ENCODE measurements at places on chromosomes 12 and 14.

DNA sequence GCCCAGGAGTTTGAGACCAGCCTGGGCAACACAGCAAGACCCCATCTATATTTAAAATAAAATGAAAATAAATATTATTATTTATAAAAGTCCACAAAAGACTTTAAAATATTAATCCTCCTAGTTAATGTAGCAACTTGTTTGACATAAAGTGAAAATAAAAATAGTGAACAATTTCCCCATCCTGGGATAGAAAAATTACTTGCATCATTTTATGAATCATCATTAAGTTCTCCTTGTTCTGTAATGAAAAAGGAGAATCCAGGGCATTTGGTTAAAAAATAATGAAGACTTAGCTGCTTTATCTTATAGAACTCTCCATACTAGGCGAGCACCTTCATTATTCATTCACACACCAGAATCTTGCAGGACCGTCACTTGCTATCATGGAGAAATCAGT is 66.1 kb downstream of the ELK3 start:
- H3K4me1 ChIP-seq = peaks cover 28% of the 10 kb centered on the region
- H3K36me3 ChIP-seq = no peaks in the 10 kb centered on the region
- H3K27me3 ChIP-seq = no peaks in the 10 kb centered on the region
- H3K4me3 ChIP-seq = no peak overlapping the region

GRCh38 chr14:72808564-72808963 is 85.3 kb downstream of the DPF3 start:
- no peaks in the 10 kb centered on the region for H3K27me3 ChIP-seq
- H3K4me3 ChIP-seq = no peak overlapping the region
- H3K27ac ChIP-seq = no peak overlapping the region
- no peaks in the 10 kb centered on the region for H3K36me3 ChIP-seq
- no peak for DNase-seq

DNA sequence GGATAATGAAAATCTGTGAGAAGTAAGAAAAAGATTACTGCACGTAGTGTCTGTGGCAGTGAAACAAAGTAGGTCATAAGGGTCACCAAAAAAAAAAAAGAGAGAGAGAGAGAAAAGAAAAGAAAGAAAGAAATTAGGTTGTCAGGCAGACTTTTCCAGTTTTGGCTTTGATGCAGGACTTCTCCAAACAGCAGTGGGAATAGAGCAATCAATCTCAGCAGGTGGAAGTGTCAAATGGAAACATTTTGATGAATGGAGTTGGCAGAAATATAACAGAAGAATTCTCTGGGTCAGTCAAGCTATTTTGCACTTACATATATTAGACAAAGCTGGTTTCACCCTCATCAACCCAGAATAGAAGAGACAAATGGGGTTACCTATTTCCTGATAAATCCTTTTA is 745.8 kb downstream of the SLC6A15 start:
- no peak overlapping the region for H3K27ac ChIP-seq
- no peak overlapping the region for H3K4me3 ChIP-seq
- no peaks in the 10 kb centered on the region for H3K27me3 ChIP-seq
- no peaks in the 10 kb centered on the region for H3K36me3 ChIP-seq
- no peaks in the 10 kb centered on the region for H3K4me1 ChIP-seq
- no peak for DNase-seq

GRCh38 chr12:100075598-100075997 is 67.1 kb downstream of the BLTP3B start:
- no peak for DNase-seq
- H3K4me3 ChIP-seq = no peak overlapping the region
- H3K27ac ChIP-seq = no peak overlapping the region
- H3K36me3 ChIP-seq = peaks cover 17% of the 10 kb centered on the region
- H3K4me1 ChIP-seq = no peaks in the 10 kb centered on the region
- no peaks in the 10 kb centered on the region for H3K27me3 ChIP-seq

- H3K27me3 ChIP-seq = no peaks in the 10 kb centered on the region
- H3K4me1 ChIP-seq = no peaks in the 10 kb centered on the region
- H3K36me3 ChIP-seq = no peaks in the 10 kb centered on the region
- no peak overlapping the region for H3K27ac ChIP-seq
Observed at GRCh38 chr14:56759633-56760032, 50.6 kb downstream of the OTX2 start.

- H3K27ac ChIP-seq = no peak overlapping the region
- no peaks in the 10 kb centered on the region for H3K27me3 ChIP-seq
- H3K4me3 ChIP-seq = no peak overlapping the region
- H3K36me3 ChIP-seq = no peaks in the 10 kb centered on the region
- no peak for DNase-seq
Observed at GRCh38 chr12:107311682-107312081, 218.3 kb upstream of the CRY1 start.

GRCh38 chr12:39440781-39441180 is 2.1 kb downstream of the KIF21A start:
- no peaks in the 10 kb centered on the region for H3K36me3 ChIP-seq
- H3K4me1 ChIP-seq = no peaks in the 10 kb centered on the region
- H3K4me3 ChIP-seq = no peak overlapping the region
- DNase-seq = no peak
- no peak overlapping the region for H3K27ac ChIP-seq

- H3K36me3 ChIP-seq = no peaks in the 10 kb centered on the region
- no peaks in the 10 kb centered on the region for H3K27me3 ChIP-seq
- no peak overlapping the region for H3K4me3 ChIP-seq
Observed at GRCh38 chr14:90760078-90760444, 56.2 kb downstream of the TTC7B start.

GRCh38 chr14:71212093-71212492 is 304.8 kb downstream of the PCNX1 start:
- no peaks in the 10 kb centered on the region for H3K27me3 ChIP-seq
- no peak overlapping the region for H3K27ac ChIP-seq
- H3K4me1 ChIP-seq = no peaks in the 10 kb centered on the region
- H3K36me3 ChIP-seq = no peaks in the 10 kb centered on the region
- no peak for DNase-seq

DNA sequence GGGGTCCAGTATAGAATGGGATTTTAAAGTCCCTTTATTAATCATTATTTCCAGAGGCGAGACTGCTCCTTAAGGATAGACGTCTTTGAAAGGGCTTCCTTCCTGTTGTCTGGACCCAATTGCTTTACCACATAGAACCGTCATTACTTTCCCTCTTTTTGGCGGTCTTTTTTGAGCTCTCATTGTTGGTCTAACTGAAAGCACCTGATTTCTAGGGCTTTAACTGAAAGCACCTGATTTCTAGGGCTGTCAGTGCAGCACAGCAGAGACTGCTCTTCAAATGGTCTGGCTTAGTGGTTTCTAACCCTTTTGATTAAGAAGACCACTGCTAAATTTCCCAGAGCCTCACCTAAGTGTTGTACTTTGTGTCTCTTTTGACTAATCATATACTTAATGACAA is 95.8 kb downstream of the PRKCH start:
- H3K4me3 ChIP-seq = no peak overlapping the region
- peaks cover 3% of the 10 kb centered on the region for H3K4me1 ChIP-seq
- H3K27ac ChIP-seq = no peak overlapping the region
- DNase-seq = no peak
- no peaks in the 10 kb centered on the region for H3K36me3 ChIP-seq

DNA sequence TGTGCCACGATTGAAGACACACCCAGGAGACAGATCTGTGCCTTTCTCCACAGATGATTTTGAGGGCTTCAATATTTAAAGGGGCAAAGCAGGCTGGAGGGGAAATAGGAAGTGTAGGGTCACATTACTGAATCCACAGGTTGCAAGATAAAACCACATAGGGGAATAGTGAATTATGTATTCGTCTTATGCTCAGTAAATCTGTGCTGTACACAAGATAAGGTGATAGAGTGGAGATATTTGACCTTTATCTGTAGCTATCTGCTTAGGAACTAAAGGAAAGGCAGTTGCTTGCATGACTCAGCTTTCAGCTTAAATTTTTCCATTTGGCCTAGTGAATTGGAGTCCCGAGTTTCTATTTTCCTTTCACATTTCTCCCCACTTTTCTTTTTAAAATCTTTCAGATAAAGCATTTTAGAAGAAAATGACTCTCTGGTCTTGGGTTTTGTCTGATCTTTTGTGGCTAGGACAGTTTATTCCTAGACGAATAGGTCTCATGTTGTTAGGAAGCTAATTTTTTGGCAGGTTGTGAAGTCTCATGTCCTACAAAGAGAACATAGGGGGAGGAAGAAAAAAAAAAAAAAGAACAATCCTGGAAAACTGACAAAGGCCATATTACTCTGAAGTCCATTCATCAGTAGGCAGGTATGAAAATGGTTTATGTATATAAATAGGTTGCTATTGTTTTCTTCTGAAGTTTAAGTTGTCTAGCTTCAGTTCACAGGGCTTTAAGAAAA is 55.4 kb downstream of the FBXO33 start:
- peak overlapping the region; percentile 44 for H3K4me3 ChIP-seq
- H3K36me3 ChIP-seq = no peaks in the 10 kb centered on the region
- no peak for DNase-seq
- peak overlapping the region; percentile 82 for H3K27ac ChIP-seq

DNA sequence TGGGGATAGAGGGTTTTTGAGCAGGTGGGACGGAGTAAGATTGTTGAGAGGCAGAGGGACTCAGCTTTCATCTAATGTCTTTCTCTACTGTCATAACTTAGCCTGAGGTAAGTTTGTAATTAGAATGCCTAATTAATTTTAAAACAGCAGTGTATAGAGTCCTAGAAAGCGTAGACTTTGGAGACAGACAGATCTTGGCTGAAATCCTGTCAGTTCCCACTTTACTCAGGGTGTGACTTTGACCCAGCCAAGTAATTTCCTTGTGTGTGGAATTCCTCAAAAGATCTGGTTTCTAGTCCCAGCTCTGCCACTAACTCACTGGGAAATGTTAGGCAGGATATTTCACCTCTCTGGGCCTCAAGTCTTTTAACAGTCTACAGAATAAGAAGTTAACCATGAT is 74.3 kb downstream of the SLC25A21 start:
- no peaks in the 10 kb centered on the region for H3K4me1 ChIP-seq
- DNase-seq = no peak
- H3K27ac ChIP-seq = no peak overlapping the region
- no peaks in the 10 kb centered on the region for H3K36me3 ChIP-seq

- H3K27ac ChIP-seq = no peak overlapping the region
- no peak overlapping the region for H3K4me3 ChIP-seq
- H3K27me3 ChIP-seq = no peaks in the 10 kb centered on the region
- no peaks in the 10 kb centered on the region for H3K36me3 ChIP-seq
- DNase-seq = no peak
Observed at GRCh38 chr12:39275846-39276245, 167.1 kb downstream of the KIF21A start.

DNA sequence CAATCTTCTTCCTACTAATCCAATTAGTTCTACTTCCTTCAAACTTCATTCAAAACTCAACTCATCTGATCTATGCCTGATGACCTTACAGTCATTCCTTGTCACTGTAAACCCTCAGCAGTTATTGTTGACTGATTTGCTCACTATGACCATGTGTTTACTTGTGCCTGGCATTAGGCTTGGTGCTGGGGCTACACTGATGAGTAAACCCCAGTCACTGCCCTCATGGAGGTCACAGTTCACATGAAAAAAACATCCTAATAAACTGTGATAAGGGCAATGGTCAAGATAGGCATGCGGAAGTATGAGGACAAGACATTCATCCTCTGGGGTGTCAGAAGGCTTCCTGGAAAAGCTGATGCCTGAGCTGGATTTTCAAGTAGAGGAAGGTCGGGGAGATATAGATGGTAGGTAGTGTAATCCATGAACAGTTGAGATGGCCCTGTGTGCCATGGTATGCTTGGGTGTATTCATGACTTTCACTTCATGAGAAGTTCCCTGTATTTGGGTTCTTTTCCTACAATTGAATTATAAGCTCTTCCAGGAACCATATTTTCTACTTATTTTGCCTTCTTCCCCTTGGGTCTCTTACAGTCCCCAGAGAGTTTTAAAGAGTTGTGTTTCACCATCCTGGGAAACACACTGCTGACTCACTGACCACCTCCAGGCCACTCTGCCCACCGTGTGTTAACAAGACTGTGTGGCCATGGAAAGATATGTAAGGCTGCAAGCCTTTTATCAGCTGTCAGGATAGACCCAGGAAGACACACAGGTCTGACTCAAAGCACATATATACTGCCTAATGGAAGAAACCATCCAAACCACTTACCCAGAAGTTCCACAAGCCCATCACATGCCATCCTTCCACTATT is 38.7 kb upstream of the DUSP6 start:
- peaks cover 16% of the 10 kb centered on the region for H3K4me1 ChIP-seq
- H3K4me3 ChIP-seq = no peak overlapping the region
- DNase-seq = no peak
- H3K27ac ChIP-seq = no peak overlapping the region
- no peaks in the 10 kb centered on the region for H3K36me3 ChIP-seq

- H3K4me3 ChIP-seq = no peak overlapping the region
- no peaks in the 10 kb centered on the region for H3K4me1 ChIP-seq
- H3K36me3 ChIP-seq = no peaks in the 10 kb centered on the region
- no peaks in the 10 kb centered on the region for H3K27me3 ChIP-seq
- H3K27ac ChIP-seq = no peak overlapping the region
- DNase-seq = no peak
Observed at GRCh38 chr12:87160848-87161601, 868.2 kb downstream of the C12orf50 start.

- no peaks in the 10 kb centered on the region for H3K27me3 ChIP-seq
- H3K4me1 ChIP-seq = no peaks in the 10 kb centered on the region
- no peak for DNase-seq
- H3K27ac ChIP-seq = no peak overlapping the region
- H3K4me3 ChIP-seq = no peak overlapping the region
- H3K36me3 ChIP-seq = no peaks in the 10 kb centered on the region
Observed at GRCh38 chr12:54840244-54840865, 14.0 kb upstream of the MUCL1 start.

- no peaks in the 10 kb centered on the region for H3K27me3 ChIP-seq
- H3K4me3 ChIP-seq = no peak overlapping the region
- peaks cover 5% of the 10 kb centered on the region for H3K4me1 ChIP-seq
- DNase-seq = no peak
- H3K36me3 ChIP-seq = no peaks in the 10 kb centered on the region
- no peak overlapping the region for H3K27ac ChIP-seq
Observed at GRCh38 chr12:28378736-28379135, 188.5 kb downstream of the CCDC91 start.
